Natural killer cell (primary cell): ENCODE measurements at places on chromosomes 12 and 14.

DNA sequence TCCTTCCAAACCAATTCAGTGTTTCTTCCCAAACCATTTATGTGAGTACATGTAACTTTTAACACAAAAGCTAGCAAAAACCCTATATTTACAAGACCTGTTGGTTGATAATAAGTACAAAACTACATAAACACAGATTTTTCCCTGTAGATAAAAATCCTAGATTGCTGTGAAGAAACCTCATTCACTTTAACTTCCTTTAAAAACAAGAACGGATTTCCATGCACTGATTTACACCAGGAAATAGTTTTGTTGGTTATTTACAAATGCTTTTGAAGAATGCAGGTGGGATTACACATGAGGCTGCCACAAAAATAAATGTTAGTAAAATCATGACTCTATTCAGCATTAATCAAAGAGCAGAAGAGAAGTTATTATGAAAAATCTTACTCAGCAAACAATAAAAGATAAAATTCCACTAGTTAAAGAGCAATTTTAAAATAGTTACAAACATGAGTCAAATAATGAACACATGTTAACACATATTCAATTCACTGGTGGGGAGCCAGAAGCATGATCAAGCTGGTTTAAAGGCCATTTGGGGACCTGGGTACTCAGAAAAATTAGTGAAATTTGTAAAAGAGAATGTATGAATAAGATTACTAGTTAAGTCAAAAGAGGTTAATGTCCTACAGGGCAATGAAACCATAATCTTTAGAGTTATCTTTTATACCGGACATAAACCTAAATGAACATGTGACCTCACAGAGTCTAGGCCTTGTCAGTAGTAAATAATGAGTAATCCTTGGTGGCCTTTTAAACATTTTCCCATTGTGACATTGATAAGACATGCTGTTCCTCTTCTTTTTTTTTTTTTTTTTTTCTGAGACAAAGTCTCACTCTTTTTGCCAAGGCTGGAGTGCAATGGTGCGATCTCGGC is 79.9 kb downstream of the PHLDA1 start:
- H3K4me1 ChIP-seq, result no peaks in the 10 kb centered on the region
- no peak for DNase-seq
- H3K27me3 ChIP-seq, result no peaks in the 10 kb centered on the region
- H3K4me3 ChIP-seq, result no peak overlapping the region
- H3K36me3 ChIP-seq, result no peaks in the 10 kb centered on the region

DNA sequence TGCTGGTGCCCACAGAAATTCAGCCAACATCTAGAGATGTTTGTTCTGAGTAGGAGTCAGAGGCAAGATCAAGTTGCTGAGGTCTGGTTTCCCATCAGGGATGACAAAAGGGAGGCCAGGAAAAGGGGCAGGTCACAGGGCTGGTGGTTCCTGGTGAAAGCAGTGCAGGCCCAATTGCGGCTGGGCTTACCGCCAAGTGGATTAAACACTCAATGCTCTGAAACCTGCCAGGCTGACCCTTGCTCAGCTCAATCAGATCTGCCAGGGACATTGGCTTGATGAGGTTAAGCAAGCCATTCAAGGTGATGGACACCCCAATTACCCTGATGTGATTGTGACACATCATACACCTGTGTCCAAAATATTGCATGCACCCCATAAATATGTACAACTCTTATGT is 5.5 kb upstream of the OAS1 start:
- no peak overlapping the region for H3K4me3 ChIP-seq
- H3K36me3 ChIP-seq, result no peaks in the 10 kb centered on the region
- peaks cover 2% of the 10 kb centered on the region for H3K4me1 ChIP-seq

DNA sequence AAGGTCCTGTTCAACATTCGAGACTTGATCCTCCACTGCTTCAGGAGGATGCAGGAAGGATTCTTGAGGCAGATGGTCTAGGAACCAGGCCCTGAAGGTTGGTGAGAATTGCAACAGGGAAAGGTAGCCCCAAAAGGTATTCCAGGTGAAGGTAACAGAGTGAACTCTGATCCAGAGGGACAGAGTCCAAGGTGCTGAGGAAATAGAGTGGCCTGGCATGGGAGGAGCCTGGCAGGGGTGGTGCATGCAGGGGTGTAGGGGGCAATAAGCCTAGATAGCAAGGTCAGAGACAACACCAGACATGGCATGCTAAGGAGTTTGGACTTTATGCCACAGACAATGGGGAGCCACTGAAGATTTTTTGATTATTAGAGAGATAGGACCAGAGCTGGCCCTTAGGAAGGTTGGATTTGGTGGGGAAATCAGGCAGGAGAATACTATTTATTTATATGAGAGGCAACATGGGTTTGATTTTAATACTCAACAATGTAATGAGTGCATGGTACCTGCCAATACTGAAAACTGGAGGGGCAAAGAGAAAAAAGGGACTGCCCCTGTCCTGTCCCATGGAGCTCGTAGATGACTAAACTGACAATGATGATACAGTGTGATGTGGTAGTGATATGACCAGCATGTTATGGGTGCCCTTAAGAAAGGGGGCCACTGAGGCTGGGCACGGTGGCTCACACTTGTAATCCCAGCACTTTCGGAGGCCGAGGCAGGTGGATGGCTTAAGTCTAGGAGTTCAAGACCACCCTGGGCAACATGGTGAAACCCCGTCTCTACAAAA is 50.5 kb upstream of the TMED10 start:
- H3K4me3 ChIP-seq, result no peak overlapping the region
- DNase-seq, result no peak
- H3K27ac ChIP-seq, result no peak overlapping the region
- peaks cover 64% of the 10 kb centered on the region for H3K4me1 ChIP-seq
- H3K27me3 ChIP-seq, result no peaks in the 10 kb centered on the region

GRCh38 chr12:115227137-115227615 is 543.2 kb upstream of the TBX3 start:
- H3K4me3 ChIP-seq, result no peak overlapping the region
- no peak for DNase-seq
- H3K27me3 ChIP-seq, result no peaks in the 10 kb centered on the region
- no peaks in the 10 kb centered on the region for H3K4me1 ChIP-seq

DNA sequence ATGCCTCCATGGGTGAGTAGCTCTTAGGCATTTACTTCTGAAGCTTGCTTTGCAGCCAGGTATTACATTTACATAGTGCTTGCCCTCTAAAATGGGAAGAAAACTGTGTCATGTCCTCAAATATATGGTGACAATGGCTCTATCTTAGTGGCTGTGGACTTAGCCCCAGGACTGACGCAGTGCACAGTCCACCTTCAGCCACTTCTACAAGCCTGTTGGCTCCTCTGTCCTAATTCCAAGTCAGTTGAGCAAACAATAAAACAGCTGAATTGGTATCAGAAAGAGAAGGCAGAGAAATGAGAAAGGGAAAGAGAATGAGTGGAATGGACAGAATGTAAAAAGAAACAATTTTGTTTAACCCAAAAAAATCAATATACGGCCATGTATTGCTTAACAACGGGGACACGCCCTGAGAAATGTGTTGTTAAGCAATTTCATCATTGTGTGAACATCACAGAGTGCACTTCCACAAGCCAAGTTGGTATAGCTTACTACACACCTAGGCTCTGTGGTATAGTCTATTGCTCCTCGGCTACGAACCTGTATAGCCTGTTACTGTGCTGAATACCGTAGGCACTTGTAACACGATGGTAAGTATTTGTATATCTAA is 93.5 kb downstream of the GRIN2B start:
- no peaks in the 10 kb centered on the region for H3K36me3 ChIP-seq
- H3K4me1 ChIP-seq, result no peaks in the 10 kb centered on the region
- no peaks in the 10 kb centered on the region for H3K27me3 ChIP-seq
- no peak overlapping the region for H3K27ac ChIP-seq
